ENCODE measurements at places on chromosomes 4 and X.

- DNase-seq: no peak
Measured at GRCh38 chr4:37455301-37456131, 211.0 kb downstream of the NWD2 start.

DNA sequence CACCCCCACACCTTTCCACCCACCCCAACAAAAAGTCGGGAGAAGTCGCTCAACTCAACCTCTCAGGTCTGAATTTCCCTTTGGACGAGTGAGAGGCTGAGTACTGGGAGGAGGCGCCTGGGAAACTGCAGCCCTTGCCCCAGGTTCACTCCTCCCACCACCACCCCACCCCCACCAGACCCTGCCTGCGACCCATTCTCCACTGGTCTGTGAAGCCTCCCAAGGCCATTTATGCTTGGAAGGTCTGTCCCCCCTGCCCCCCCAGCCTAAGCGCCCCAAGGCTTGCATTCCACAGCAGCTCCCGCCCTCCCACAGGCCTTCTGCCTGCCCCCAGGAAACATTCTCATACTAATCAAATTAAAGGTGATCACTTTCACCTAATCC, 27.2 kb downstream of the ELF4 start:
- no peak for DNase-seq

- DNase-seq: no peak
Measured at GRCh38 chr4:59565836-59566235, 1634.3 kb upstream of the ADGRL3 start.

DNA sequence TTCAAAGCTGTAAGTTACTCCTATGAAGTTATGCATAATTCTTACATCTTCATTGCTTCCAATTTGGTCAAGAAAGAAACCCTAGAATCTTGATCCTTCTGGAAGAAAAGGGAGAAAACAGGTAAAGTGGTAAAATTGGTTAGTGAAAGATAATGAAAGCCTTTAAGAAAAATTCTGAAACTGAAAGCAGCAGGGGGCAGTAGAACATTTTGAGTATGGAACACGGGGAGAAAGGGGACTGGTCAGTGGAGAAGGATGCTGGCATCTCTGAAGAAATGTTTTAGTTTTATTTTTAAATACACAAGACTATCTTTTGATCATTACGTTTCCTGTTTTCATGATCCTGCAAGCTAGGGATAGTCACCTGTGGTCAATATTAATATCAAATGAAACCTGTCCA, 54.3 kb downstream of the SLIT2 start:
- DNase-seq: no peak

DNA sequence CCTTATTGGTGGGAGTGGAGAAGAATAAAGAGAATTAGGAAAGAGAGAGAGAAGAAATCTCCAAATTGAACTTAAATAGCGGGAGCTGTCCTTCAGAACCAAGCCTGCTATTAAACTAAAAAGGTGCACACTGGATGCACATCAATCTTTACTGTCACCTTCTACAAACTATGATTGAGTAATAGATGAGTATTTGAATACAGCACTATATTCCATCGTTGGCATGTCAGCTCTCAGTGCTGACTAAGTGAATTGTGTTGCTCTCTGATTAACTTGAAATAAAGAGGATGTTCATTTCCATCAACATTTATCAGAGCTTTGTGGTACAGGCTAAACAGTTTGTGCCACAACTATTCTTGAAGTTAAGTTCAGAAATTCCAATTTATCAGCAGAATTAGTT, 143.7 kb upstream of the PABPC4L start:
- no peak for DNase-seq
